ENCODE measurements at places on chromosomes 16 and 17.

DNA sequence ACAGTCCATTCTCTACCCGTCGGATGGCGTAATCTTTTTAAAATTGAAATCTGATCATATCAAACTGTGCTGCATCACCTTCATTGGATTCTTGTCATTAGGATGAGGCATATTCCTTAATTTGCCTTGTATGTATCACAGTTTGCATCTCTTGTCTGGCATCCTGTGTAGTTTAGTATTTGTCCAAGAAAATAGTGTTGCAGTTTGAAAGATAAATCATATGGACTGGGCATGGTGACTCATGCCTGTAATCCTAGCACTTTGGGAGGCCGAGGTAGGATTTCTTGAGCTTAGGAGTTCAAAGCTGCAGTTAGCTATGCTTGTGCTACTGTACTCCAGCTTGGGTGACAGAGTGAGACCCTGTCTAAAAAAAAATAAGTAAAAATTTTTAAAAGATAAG, 5.8 kb upstream of the RSL1D1 start:
- no peak for DNase-seq

GRCh38 chr16:73813527-73813926, 483.1 kb upstream of the PSMD7 start:
- DNase-seq: no peak

DNA sequence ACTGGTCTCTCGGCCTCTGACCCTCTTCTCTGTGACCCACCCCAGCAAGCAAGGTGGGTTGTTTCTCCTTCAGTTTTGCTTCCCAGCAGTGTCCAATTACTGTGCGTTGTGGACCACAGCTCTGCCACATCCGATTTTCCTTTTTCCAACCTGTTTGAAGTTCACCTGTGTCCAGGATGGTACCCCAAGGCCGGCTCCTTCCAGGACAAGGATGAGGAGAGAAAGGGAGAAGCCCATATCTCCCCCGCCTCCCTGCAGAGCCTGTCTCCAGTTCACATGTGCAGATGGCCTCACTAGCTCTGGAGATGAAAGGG, 13.5 kb downstream of the NMRAL1 start:
- DNase-seq: no peak

- DNase-seq: no peak
These were observed 1217.8 kb downstream of the CDH8 start for GRCh38 chr16:60818465-60818864.

- no peak for DNase-seq
These were observed 21.3 kb downstream of the RAI1 start for GRCh38 chr17:17702449-17703139.

DNA sequence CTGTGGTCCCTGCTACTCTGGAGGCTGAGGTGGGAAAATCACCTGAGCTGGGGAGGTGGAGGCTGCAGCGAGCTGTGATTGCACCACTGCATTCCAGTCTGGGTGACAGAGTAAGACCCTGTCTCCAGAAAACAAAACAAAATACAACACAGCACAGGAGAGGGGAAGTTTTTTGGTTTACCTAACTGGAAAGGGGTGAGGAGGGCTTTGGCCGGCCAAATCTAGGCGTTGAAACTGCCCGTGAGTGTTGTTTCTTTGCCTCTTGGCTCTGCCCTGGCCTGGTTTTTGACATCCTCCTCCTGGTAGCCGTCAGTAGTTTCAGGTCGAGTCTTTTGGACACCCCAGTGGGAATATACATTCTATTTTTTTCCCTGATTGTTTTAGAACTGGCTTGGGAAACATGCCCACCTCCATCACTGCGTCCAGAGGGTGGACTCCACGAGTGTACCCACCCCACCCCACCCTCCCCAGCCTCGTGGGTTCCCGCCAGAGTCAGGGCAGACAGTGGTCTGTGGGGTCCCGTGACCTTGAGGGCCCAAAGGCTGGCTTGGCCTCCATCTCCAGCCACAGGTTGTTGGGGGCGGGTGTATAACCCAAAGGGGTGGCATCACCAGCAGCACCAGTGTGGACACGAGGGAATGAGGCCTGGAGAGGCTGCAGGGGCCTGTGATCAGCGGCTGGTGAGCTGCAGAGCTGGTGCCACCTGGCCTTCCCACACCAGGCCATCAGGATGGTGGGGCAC, 42.7 kb downstream of the NT5M start:
- peak; percentile 56 for DNase-seq

DNA sequence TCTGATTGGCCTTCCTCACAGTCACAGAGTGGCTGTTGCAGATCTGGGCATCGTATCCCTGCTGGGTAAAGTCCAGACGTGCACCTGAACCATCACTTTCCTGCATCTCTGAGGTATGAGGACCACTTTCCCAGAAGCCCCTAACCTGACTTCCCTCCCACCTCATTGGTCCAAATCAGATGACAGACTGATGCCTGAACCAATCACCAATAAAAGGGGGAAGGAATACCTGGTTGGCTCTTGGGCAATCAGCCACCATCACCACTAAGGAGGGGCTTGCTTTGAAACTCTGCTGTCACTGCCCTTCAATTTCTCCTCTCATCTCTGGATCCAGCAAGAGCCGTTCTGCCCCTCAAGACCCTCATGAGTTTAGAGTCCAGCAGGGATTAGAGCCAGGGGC, 13.6 kb upstream of the WFDC1 start:
- no peak for DNase-seq

GRCh38 chr16:55842369-55843104, 9.6 kb upstream of the CES1 start:
- DNase-seq: no peak

DNA sequence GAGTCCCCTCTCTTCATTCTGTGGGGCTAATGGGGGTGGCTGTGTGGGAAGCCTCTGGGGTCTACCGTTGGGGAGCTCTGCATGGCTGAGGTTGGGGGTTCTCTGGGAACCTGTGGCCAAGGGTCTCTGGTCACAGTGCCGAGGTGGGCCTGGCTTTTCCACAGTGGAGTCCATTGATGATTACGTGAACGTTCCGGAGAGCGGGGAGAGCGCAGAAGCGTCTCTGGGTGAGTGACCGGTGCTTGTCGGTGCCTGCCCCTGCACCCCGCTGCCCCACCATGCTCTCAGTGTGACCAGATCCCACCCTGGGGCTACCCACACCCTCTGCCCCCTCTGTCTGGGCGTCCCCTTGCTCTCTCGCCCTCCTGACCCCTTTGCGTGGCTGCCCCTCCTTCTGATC, 4.5 kb downstream of the LAT start:
- no peak for DNase-seq

GRCh38 chr17:83183951-83184506, 104.6 kb downstream of the METRNL start:
- DNase-seq: peak; percentile 71

DNA sequence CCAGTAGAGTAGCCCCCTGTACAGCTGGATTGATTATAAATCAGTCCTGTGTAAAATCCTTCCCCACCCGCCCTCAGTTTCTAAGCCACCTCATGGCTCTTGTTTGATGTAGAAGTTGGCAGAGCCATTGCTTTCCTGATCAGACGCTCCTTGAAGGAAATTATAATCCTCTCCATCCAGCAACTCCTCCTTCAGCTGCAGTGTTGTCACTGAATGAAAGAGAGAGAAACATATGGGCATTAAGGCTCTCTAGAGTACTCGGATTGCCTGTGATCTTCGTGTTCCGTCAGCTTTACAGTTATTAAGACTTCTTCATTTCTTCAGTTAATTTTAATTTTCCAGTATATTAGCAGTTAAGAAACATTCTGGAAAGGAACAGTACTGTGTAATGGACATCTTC, 14.3 kb downstream of the NME2 start:
- no peak for DNase-seq

GRCh38 chr16:17515421-17516210, 44.9 kb upstream of the XYLT1 start:
- DNase-seq: no peak

GRCh38 chr17:47726796-47727703, 6.0 kb upstream of the TBX21 start:
- DNase-seq: no peak

GRCh38 chr17:19544366-19544765, 10.7 kb downstream of the SLC47A1 start:
- DNase-seq: no peak

DNA sequence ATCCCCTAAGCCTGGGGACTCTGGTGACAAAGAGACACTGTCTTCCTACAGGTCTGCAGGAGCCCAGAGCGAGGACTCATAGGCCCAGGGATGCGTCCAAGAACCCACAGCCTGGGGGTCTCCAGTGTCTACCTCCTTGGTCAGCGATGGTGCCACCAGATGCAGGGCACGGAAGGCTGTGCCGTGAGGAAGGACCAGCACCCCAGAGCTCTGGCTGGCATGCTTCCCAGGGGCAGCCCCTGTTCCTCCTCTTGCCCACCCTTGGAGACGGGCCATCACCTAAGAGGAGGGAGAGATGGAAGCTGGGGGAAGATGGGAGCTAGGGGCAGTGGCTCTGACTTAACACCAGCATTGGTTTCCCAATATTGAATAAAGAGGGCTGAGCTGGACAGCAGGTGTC, 125.2 kb downstream of the SDK2 start:
- no peak for DNase-seq

All from coronary artery (tissue), 2 donors.